Kasumi-1 (cell line): ENCODE measurements at places on chromosomes 4 and X.

DNA sequence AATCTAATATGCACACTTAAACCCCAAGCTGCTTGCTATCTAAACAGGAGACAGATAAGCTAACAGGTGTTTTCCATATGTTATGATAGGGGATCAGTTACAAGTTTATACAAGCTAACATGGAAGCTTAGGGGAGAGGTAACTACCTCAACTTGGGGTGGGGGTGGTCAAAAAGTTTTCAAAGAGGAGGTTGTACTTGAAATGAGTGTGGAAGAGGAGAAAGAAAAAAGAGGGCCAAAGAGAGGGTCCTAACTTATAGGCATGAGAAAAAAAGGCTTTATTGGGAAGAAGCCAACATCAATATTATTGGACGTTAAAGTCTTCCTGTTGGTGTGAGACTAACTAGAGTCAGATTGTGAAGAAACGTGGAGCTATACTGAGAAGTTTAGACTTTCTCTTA is 205.9 kb downstream of the NDST4 start:
- DNase-seq = no peak

- no peak for DNase-seq
These were observed 55.1 kb downstream of the GPR82 start for GRCh38 chrX:41779030-41779564.

DNA sequence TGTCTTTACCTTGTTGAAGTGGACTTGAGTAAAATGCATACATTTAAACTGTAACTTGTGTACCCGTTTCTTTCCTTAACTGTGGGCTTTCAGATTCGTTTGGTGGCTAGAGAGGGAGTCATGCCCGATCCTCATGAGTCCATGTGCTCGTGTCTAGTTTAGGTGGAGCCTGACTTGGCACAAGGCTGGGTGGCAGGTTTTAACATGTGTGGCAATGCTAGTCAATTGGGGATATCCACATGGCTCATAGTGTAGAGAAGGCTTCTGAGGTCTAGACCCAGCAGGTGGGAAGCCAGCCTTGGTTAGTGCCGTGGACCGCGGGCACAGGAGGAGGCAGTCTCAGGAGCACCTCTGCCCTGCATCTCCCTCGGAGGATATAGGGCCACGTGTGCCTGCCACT is 48.5 kb upstream of the CLCN4 start:
- DNase-seq = no peak

- DNase-seq = no peak
These were observed 31.9 kb downstream of the CDKL2 start for GRCh38 chr4:75598390-75598789.

DNA sequence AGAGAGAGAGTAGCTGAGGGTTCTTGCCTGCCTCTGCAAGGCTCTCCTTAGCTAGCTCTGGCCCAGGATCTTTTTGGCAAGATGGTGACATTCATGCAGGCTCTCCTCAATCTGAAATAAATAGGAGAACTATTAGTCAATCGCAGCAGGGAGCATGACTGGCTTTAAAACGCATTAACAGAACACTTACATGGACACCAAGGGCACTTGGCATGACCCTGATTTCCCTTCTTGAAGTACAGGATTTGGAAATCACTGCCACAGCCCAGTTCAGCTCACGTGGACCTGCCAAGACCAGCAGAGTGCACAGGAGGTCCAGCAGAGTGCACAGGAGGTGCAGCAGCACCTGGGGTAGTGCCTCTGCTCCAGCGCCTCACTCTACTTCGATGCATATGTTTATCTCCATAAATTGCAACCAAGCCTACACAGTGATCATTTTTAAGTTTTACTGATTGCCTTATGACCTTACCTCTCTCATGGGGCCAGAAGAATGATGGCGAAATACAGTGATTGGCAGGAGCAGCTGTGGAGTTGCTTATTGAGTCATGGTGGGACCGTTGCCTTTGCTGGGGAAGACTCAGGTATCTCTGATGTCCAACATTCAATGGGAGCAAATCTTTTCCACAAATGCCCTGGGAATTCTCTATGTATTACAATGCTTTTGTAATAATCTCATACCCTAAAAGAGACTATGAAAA is 122.4 kb downstream of the SYNPO2 start:
- no peak for DNase-seq

DNA sequence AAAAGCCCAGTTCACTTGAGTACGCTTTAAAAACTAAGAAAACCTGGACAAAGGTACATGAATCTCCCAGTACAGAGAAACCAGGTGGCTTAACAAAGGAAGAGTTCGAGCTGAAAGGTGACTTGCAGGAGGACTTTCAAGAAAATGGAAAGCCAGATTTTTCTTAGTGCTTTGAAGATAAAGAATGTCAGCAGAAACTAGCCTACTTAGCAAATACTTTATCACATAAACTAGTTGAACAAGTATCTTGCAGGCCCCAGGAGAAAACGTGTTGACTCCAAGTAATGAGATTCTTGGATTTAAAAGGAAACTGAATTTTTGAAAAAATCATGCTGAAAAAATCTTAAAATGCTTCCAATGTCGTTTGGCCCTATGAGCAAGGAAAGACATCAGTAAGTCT is 26.4 kb downstream of the CDKN2AIP start:
- DNase-seq = no peak

DNA sequence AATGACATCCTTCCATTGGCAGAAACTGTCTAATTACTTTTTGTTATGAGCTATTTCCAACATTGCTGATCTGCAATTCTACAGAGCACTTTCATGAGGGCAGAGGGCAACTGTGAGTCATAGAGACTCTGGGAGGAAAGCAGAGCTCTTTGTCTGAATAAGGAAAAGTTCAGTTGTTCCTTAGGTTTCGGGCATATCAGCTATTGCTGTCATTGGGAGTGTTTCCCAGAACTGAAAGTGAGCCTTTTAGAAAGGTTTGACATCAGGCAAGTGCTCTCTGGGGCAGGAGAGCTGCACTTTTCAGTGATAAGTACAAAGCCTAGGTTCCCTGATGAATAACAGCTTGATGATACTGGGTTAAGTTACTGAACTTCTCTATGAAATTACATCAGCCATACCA is 119.2 kb upstream of the EDNRA start:
- no peak for DNase-seq

GRCh38 chrX:68631336-68631735 is 16.1 kb upstream of the STARD8 start:
- no peak for DNase-seq

DNA sequence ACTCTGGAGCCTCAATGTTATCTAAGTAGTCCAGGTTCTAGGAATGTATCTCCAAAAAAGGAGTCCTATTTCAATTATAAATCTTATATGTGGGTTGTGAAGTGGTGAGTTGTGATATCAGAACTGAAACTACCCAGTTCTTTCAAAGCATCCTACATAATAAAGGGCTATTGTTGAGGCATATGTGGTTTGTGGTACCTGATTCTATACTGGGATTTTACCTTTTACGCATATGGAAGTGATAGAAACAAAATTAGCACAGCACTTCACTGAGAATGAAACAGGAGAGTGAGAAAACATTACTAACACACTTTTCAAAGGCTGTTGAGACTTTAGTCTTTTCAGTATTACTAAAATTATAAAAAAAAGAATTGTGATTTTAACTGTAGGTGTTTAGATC is 417.7 kb upstream of the GALNT7 start:
- DNase-seq = no peak

- DNase-seq = no peak
These were observed 22.8 kb upstream of the FGFR3 start for GRCh38 chr4:1770245-1770644.

GRCh38 chrX:136870064-136870463 is 10.5 kb downstream of the RBMX start:
- DNase-seq = no peak

- no peak for DNase-seq
These were observed 228.9 kb upstream of the BOD1L1 start for GRCh38 chr4:13856387-13856786.

DNA sequence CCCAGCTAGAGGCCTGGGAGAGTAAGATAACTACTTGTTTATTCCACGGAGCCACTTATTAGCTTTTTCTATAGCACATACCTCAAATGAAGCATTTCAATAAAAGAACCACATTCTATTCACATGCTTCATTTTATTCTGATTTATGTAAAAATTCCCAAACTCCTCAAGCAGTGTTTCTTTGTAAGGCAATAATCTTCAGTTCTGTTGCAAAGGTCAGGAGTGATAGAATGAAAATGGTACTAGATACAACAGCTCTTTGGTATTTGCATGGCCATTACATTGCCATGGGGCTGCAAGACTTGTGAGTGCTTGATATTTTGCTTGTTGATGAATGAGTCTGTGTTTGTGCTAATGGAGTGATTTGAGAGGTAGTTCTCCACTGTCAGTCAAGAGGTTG is 39.4 kb downstream of the AR start:
- no peak for DNase-seq

DNA sequence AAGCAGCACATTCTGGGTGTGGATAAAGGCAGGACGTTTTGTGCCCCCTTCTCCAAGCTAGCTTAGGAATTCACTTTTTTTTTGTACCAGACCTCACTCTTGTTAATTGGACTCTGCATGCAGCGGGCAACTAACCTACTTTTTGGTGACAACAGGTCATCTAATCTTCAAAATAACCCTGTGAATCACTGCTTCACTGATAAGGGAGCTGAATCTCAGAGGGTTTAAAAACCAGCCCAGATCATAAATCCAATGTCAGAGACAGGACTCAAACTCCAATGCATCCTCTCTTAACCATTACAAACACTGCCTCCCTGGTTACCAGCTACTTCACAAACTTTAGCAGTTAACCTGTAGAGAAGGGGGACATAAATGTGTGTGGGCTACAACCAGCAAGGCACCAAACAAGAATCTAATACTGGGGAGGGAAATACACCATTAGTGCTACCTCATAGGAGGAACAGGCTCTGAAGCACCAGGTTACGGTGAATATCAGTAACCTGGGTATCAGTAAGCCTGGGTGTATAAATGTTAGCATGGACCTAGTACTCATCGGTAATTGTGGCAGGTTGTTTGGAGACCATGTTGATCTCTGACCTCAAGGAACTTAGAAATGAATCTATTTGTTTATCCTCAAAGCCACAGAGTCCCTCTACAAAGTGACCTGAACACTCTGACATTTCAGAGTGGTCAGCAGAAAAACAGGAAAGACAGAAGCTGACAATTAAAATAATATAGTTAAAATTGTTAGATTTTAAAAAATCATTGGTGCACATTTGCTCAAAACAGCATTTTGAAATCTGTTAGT is 2.6 kb downstream of the TIFA start:
- DNase-seq = no peak

DNA sequence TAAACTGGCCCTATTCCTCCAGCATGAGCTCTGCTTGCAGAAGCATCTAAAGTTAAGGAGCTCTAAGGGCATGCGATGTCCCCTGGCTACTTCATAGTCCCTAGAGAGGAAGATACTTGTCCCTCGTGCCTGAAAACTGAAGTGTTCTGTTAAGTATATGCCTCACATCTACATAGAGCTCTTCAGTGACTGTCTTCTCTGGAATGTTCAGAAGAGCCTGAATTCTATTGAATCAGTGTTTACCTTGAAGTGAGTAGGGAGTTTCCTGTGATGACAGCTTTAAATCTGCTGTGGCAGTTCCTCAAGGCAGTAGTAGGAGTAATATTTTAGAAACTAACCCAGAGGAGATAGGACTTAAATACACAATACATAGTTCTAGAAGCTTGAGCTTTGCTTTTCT is 111.2 kb downstream of the ZNF518B start:
- no peak for DNase-seq

GRCh38 chr4:95129821-95130311 is 372.1 kb downstream of the BMPR1B start:
- DNase-seq = peak; percentile 85

- DNase-seq = no peak
These were observed 548.8 kb upstream of the FAM241A start for GRCh38 chr4:111596491-111596890.

- no peak for DNase-seq
These were observed 74.3 kb downstream of the NUDT10 start for GRCh38 chrX:51406688-51407519.

DNA sequence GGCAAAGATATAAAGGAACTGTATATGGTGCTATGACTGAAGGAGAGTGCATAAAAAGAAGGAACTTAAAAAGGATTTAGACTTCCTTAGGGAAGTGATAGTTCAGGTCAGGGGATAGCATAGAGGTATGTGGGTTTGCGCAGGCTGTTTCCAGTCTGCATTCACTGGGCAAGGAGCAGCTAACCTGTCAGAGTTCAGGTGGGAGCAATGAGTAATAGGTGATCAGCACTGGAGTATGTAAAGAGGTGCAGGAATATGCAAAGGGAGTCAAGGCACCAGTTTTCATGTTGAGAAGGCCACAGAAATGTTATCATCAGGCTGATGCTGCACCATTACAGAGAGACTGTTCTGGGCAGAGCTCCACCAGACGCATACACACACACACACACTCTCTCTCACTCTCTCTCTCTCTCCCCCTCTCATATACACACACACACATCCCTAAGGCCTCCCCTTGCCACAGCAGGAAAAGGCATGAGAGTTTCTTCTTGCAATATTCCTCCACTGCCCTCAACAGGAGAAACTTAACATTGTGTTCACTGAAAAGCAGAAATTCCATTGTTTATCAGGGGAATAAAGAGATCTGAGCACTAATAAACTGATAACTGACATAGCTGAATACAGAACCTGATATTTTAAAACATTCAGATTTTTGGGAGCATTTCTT is 256.4 kb upstream of the GRID2 start:
- no peak for DNase-seq

- no peak for DNase-seq
These were observed 18.3 kb downstream of the LARP7 start for GRCh38 chr4:112655270-112655669.

DNA sequence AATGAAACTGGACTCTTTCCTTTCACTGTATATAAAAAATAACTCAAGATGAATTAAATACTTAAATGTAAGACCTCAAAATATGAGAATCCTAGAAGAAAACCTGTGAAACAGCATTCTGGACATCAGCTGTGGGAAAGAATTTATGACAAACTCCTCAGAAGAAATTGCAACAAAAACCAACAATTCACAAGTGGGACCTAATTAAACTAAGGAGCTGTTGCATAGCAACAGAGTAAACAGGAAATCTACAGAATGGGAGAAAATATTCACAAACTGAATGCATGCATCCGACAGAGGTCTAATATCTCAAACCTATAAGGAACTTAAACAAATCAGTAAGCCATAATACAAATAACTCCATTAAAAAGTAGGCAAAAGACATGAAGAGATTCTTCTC is 851.7 kb upstream of the PCDH10 start:
- no peak for DNase-seq

DNA sequence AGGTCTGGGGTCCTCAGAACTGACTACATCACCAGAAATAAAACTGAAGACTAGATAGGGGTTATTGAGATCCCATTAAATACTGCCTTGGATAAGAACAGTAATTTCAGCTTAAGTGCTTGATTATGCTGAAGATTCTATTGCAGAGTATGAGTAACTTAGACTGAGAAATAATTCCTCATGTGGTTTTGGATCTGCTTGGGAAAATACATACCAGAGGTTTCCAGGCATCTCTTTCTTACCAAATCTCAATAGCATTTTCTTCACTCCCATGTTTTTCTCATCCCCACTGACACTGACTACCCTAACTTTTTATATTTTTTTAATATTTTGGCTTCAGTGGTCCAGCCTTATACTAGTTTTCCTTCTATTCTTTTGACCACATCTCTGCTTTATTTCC is 92.0 kb upstream of the TEX13D start:
- no peak for DNase-seq
